Purkinje cell (primary cell): ENCODE measurements at places on chromosomes 11 and 22. TPM values are rescaled to one million over a fixed set of nuclear protein-coding genes. Genes with fewer than 3 reads are reported as not detected.

The ATXN10 gene
- polyA plus RNA-seq, result 296 and 338 TPM in 2 replicates

The SLCO2B1 gene
- polyA plus RNA-seq, result 0.14 and 0.81 TPM in 2 replicates

The SLC22A8 gene
- not detected in 2 replicates for polyA plus RNA-seq

The BAIAP2L2 gene
- polyA plus RNA-seq, result not detected in 2 replicates

The OR5A1 gene
- not detected in 2 replicates for polyA plus RNA-seq

The OPCML gene
- polyA plus RNA-seq, result 43.2 and 49.0 TPM in 2 replicates

The SLC22A25 gene
- polyA plus RNA-seq, result not detected in 2 replicates

The POTEH gene
- not detected in 2 replicates for polyA plus RNA-seq

The GSTT2B gene
- 5.1 TPM in 1 of 2 replicates, not detected in the other for polyA plus RNA-seq

The OR52E8 gene
- polyA plus RNA-seq, result not detected in 2 replicates

The DKK3 gene
- 13.1 and 160 TPM in 2 replicates for polyA plus RNA-seq

The ACRV1 gene
- polyA plus RNA-seq, result 0.56 and 2.2 TPM in 2 replicates

The SEZ6L gene
- polyA plus RNA-seq, result 266 and 319 TPM in 2 replicates

The MUC6 gene
- not detected in 2 replicates for polyA plus RNA-seq

The GTF2H1 gene
- polyA plus RNA-seq, result 80.9 and 126 TPM in 2 replicates

The GRIK4 gene
- 8.2 and 8.3 TPM in 2 replicates for polyA plus RNA-seq

The FERMT3 gene
- not detected in 2 replicates for polyA plus RNA-seq

The HOATZ gene
- polyA plus RNA-seq, result not detected in 2 replicates
